ENCODE measurements at places on chromosomes 16 and 17.

- no peak for DNase-seq
Observed at GRCh38 chr17:63564562-63564961, 14.3 kb downstream of the DCAF7 start.

- no peak for DNase-seq
Observed at GRCh38 chr16:23629516-23629915, 11.6 kb downstream of the PALB2 start.

DNA sequence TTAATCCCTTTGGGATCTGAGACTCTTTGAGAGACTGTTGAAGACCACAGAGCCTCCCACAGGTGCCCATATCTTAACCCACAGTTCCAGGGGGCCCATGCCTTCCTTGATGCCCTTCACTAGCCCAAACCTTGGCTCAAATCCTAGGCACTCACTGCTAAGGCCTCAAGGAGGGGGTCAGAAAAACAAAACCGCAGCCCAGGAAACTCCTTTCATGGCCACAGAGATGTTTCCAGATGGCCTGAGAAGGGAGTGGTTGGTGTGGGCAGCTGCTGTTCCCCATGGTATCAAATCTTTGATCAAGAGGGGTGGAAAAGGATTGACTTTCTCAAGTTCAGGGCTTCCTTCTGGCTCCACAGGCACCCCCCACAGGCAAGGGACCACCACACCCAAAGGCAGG is 44.7 kb downstream of the CDH1 start:
- DNase-seq = no peak

DNA sequence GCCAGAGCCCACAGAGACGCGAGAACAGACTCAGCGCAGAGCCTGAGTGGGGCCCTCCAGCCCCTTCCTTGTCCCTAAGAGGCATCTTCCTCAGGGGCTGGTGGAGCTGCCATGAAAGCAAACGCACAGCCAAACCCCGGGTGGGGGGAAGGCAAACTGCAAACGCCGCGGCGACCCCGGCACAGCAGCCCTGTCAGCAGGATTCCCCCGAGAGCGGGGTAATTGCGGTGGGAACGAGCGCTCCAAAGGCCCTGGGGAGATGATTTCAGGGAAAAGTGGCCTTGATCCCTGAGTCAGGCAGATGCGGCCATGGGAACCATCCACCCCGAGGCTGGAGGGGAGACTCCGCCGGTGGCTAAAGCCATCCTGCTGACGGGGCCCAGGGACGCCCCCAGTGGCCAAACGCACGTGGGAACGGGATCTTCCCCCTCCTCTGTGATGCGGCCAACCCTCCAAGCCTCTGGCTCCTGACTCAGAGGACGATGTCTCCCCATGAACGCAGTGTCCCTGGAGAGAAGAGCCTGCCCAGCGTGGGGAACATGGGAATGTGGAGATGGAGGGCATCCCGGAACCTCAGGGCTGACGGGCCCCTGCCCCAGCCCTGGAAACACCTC is 25.1 kb downstream of the SLC7A5 start:
- no peak for DNase-seq

GRCh38 chr16:85171759-85172454 is 59.6 kb upstream of the CIBAR2 start:
- no peak for DNase-seq

Data from occipital lobe (tissue), 3 donors.